ENCODE measurements at places on chromosomes 7 and 10.

DNA sequence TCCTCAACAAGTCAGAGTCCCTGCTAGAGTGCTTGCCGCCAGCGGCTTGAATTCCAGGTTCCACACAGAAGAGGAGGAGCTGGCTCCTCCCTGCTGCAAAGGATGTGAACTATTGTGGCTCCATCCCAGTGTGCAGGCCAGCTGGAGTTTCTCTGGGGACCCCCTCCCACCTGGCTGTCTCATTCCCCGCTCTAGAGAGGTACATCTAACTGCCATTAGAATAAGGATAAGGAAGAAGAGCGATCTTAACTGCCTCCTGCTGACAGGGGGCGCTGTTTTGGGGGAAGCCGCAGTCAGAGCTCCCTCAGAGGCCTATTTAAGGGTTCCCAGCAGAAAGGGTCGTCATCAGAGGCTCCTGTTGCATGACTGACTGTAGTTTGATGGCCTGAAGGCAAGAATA lies 40.8 kb upstream of the HECW1 start:
- DNase-seq: peak; percentile 9

- no peak for DNase-seq
Observed at GRCh38 chr10:10492420-10492819, 525.3 kb upstream of the CELF2 start.

GRCh38 chr10:58741673-58742072 lies 229.0 kb downstream of the BICC1 start:
- DNase-seq: no peak

GRCh38 chr10:50850578-50851230 lies 34.7 kb downstream of the A1CF start:
- DNase-seq: no peak

DNA sequence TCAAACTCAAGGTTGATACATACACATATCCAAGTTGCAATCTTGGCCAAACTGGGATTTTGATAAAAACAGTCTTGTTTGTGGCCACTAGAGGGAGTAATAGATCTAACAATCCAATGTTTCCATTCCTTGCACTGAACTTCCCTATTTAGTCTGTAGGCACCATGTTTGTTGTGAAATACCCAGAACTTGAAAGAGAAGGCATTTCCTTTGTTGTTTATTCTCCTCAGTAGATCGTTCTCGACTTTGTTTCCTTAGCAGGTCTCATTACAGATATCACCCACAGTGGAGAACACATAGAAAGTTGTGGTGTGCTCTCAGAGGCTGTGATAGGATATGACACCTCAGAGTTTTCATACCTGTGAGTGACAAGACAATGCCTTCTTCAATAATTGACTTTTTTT lies 70.3 kb upstream of the MXI1 start:
- DNase-seq: peak; percentile 82

- DNase-seq: no peak
Observed at GRCh38 chr10:44516891-44517290, 132.0 kb upstream of the CXCL12 start.

DNA sequence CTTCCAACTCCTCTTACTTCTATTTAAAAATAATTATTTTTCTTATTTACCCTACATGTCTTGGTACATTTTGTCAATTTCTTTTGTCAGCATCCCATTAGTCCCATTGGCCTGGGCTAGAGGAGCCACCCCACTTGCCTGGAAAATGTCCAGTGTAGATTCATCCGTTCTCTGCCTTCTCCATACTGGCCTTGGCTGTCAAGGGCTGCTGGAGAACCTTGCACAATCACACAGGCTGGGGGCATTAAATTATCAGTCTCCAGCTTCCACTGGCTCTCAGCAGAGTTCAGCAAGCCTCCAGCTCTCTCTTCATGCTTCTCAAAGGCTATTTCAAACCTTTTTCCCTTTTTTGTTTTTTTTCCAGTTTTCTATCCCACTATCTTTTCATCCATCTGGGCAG lies 13.8 kb upstream of the ZCCHC24 start:
- DNase-seq: no peak

- no peak for DNase-seq
Observed at GRCh38 chr10:106873770-106874603, 290.5 kb downstream of the SORCS1 start.

DNA sequence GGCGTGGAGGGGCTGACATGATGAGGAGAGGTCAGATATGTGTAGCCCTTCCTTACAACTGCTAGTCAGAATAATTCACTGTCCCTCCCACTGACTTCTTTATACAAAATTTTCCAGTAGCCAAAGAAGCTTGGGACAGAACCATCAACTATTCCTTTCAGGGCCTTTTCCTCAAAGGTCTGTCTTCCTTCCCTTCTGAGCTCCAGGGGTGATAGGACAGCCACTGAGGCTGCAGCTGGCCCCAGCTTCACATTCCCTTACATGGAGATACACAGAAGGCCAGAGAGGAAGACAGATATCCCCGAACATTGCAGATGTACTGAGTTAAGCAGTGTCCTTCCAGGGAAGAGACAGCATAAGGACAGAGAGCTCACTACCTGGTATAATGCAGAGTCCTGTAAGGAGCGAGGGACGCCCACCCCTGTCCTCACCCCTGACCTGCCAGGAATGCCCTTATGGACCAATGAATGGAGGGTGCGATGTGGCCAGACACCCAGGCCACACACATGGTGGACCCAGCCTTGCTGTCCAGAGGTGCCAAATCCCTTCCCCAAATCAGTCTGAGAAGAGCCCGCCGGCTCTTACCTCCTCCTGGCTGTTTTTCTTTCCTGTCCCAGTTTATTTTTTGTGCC lies 754.7 kb downstream of the GRID1 start:
- no peak for DNase-seq

DNA sequence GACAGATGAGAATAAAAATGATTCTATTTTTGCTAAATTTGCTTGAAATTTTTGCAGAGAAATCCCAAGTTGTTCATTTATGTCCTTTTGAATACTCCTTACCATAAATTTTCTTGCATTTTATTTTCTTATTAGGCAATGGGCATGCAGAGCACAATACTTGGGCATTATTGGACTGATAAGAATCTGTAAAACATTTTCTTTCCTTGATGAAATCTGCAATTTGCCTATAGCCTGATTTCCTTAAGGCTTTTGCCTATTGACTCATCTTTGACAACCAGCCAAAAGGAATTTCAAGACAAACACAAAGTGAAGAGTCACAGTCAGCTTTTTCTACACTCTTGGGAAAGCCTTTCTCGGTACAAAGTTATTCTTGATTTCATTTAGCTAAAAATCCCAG lies 30.5 kb upstream of the GNAT3 start:
- no peak for DNase-seq

GRCh38 chr7:135434047-135434446 lies 75.9 kb downstream of the CNOT4 start:
- no peak for DNase-seq

DNA sequence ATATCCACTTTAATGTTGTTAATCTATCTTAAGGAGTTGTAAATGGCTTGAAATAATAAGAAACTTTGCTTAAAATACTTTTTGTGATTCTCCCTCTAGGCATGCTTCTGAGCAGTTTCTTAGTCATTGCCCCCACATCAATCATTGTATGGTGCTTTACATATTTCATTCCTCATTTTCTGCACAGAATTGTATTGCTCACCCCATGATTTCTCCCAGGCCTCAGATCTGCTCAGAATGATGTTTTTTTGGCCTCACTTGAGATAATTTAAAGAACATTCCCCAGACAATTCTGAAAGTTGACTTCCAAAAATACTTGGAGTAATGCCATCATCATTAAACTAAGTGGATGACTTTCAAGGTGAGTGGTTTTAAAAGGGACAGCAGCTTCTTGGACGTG lies 82.1 kb upstream of the PRPS1L1 start:
- DNase-seq: no peak

- DNase-seq: no peak
Observed at GRCh38 chr10:18666810-18667209, 7.6 kb downstream of the ARL5B start.

DNA sequence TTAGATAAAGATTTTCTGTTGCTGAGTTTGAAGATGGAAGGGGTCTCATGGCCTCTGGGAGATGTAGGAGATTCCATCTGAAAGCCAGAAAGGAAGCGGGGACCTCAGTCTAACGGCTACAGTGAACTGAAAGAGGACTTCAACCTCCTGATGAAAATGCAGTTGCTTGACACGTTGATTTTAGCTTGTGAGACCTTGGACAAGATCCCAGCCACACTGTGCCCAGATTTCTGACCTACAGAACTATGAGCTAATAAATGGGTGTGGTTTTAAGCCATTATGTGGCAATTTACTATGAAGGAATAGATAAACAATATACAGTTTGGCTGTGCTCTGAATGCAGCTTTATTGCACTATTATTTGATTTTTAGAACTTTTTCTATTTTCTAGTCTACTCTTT lies 342.3 kb upstream of the SEMA3D start:
- no peak for DNase-seq

- DNase-seq: peak; percentile 43
Observed at GRCh38 chr7:21507627-21508343, 35.1 kb upstream of the DNAH11 start.

- DNase-seq: no peak
Observed at GRCh38 chr10:87064651-87065050, 30.0 kb downstream of the GLUD1 start.

- DNase-seq: no peak
Observed at GRCh38 chr7:22812353-22812752, 10.3 kb downstream of the TOMM7 start.

- no peak for DNase-seq
Observed at GRCh38 chr10:123893651-123894050, 2.0 kb upstream of the CPXM2 start.

- no peak for DNase-seq
Observed at GRCh38 chr7:99719996-99720769, 14.8 kb downstream of the CYP3A7 start.

DNA sequence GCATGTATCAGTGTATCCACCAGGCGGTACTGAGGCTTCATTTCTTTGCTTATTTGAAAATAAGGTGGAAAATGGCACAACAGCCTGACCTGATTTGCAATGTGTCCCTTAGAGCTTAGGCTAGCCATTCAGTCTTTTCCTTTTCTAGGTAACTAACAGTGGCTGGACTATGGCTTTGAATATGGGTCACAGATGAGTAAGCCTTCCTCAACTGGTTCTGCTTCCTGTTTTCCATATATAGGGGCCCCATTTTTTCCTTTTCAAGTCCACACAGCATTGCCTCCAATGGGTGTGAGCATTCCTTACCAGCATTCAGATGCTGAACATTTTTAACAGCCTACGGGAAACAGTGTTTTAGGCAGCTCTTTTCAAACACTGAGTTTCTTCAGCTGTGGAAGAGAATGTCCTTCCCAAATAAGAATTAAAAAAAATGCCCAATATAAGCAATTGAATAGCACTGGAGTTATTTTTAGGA lies 3.9 kb upstream of the ITGB1 start:
- DNase-seq: no peak

DNA sequence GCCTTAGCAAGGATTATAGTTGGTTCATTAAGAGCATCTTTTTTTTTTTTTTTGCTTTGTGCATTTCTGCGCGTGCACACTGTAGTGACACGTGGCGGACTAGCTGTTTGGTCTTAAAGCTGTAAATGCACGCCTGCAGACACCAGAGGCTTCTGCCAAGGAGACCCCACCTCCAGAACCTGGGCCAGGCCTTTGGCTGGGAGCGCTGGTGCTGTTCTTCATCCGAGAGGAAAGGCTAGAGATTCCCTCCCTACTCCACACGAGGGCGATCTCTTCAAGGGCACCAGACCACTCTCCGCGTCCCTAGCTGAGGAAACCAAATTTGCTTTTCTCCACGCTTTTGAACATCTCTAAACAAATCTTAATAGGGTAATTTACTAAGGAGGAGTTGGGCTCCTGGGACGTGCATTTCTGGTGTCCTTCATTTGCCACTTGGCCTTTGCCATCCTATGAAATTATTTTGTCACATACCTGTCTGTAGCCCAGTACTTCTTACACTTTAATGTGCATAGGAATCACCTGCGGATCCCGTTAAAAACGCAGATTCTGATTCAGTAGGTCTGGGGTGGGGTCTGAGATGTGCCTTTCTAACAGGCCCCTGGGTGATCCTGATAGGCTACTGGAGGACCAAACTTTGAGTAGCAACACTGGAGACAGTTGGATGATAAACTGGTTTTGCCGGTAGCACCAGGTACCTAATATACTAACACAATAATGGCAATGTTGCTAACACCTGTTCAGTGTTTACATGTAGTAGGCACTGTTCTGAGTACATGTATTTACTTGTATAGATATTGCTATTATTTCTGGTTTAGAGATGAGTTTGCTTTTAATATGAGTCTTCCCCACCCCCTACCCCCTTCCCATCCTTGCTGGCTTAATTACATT lies 1.3 kb upstream of the SLC26A5 start:
- peak; percentile 31 for DNase-seq

DNA sequence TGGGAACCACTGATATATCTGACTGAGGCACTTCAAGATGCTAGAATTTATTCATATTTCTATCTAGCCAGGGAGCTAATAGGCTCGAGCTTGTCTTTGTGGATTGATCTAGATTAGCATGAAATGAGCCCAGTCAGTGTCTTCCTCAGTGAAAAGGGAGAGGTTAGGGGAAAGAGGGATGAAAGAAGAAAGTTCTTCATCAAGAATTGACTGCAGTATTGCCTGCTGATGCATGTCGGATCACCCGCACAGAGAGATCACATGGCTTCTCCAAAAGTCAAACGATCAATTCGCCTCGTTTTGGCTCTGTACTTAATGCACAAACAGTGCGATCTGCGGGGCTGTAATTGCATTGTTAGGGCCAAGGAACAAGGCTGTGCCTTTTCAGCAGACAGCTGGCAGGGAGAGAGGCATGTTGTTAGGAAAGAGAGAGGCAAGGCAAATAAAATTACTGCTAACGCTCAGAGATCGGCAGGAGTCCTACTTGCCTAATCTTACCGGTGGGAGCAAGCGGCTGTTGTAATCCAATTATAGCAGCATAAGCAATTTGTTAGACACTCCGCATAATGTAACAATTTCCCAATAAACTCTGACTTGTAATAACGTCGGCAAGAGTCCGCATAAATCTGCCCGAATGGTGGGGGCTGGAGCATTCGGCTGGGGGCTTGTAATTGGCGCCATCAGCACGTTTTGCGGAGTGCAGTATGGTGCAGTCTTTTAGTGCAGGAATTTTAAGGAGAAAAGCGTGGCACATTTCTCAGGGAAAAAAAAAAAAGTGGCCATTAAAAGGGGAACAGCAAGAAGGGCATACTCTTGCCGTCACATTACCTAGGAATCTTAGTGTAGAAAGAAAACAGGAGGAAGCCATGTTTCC lies 102.1 kb downstream of the POLL start:
- no peak for DNase-seq

DNA sequence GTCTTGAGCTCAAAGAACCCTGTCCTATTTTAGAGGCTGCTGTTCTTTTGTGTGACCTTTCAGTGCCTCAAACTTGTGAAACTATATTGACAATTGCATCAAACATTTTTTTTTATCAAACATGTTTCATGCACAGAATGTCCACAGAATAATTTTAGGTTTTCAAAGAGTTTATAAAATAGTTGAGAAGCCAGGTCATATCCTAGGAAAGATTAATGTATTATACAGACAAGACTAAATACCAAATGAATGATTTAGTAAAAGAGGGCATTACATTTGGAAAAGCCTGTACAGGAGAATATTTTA lies 67.0 kb downstream of the CDK6 start:
- DNase-seq: no peak

- DNase-seq: no peak
Observed at GRCh38 chr7:139181404-139181803, 49.6 kb upstream of the UBN2 start.

- peak; percentile 67 for DNase-seq
Observed at GRCh38 chr7:101390901-101391301, 28.2 kb downstream of the COL26A1 start.

GRCh38 chr7:18038382-18038781 lies 10.7 kb upstream of the PRPS1L1 start:
- no peak for DNase-seq

- peak; percentile 64 for DNase-seq
Observed at GRCh38 chr10:17607603-17608332, 9.4 kb downstream of the HACD1 start.
